Activated CD4-positive, alpha-beta T cell treated with anti-CD3 and anti-CD28 coated beads for 4 hours (primary cell): ENCODE measurements at places on chromosomes 5 and 9.

- DNase-seq, result no peak
Measured at GRCh38 chr5:114744406-114744805, 382.5 kb downstream of the KCNN2 start.

DNA sequence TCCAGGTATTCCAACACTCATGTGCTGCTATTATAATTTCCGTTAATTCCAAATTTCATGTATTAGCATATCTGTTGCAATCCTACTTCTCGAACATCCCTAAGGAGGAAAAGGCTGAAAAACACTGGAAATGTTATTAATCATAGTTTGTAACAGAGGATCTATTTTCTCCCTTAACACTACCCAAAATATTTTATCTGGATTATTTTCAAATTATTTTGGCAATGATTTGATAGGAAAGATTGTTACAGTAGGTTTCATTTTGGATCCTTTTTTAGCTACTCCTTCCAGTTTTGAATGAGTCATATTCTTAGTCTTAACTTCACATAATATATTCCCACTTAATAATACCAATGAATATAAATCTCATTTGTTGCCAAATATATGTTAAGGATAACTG, 13.9 kb upstream of the NAA35 start:
- no peak for DNase-seq

- no peak for DNase-seq
Measured at GRCh38 chr5:127766676-127767335, 63.6 kb downstream of the CCDC192 start.

- no peak for DNase-seq
Measured at GRCh38 chr9:7823651-7824050, 24.1 kb upstream of the DMAC1 start.

DNA sequence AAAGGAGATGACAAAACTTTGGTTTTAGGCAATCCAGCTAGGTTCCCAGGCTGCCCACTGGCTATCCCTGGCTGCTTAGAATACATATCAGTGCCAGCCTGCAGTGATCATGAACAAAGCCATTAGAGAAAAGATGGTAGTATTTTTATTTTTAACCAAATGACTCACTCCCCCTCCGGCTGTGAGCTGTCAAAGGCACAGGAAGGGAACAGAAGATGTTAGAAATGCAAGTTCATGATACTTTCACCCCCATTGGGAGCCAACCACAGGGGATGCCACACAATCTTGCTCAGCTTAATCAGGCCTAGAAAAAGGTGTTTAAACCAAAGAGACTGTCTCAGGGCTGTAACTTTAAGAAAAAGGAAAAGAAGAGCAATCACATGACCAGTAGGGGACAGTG, 70.3 kb upstream of the ASTN2 start:
- DNase-seq, result no peak

- no peak for DNase-seq
Measured at GRCh38 chr9:5500441-5501235, 9.7 kb upstream of the PDCD1LG2 start.

- DNase-seq, result no peak
Measured at GRCh38 chr5:108524564-108524963, 142.7 kb upstream of the FBXL17 start.

DNA sequence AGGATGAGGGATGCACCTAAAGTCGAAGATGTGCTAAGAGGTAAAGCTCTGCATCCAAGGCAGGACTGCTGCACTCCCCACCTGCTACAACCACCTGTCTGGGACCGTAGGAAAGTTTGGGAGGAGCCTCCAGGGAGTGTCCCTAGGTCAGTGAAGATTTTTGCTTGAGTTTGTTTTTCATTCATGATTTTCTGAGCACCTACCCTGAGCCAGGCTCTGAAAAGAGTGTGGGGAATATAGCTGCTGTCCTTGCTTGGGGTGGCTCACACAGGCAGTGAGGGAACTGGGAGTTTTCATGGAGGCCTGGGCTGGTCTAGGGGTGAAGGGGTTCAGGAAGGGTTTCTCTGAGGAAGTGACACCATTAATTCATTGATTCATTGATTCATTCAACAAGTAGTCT, 48.9 kb downstream of the SAR1B start:
- DNase-seq, result no peak

DNA sequence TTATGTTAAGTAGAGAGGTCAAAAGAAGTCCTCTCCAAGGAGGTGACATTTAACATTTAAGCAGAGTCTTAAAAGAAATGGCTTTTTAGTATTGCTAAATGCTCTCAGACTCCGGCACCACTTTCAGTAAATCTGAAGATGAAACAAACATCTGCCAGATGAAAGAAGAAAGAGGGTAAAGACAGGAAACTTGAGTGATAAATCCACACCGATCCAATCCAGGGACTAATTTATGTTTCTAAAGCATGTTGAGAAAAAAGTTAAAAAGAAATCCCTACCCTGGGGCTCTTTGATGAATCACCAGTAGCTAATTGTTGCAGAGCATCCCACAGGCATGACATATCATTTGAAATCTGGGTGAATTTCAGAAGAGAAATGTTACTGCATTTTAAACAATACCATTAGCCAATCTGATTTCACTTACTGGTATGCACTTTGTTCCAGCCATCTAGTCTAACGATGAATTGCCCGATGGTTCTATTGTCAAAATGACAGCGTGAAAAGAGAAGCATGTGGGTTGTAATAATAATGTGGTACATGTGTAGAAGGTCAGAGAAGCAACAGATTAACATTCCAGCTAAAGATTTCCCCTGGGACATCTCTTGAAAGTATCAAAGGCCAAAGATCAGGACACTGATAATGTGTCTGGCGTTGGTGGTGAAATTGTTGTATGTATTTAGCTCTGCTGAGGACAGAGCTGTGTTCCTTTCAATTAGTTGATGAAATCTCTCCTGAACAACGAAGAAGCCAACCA, 485.7 kb downstream of the CSNK1G3 start:
- DNase-seq, result no peak

- DNase-seq, result no peak
Measured at GRCh38 chr9:122053064-122053463, 40.0 kb downstream of the TTLL11 start.
